ENCODE measurements at places on chromosomes 12 and 14.

- DNase-seq: no peak
These were observed 420.2 kb upstream of the TBX3 start for GRCh38 chr12:115103884-115104883.

- peak; percentile 7 for DNase-seq
These were observed 2.6 kb downstream of the RTL1 start for GRCh38 chr14:100900837-100901390.

GRCh38 chr12:121159467-121160307 lies 27.0 kb downstream of the P2RX7 start:
- DNase-seq: no peak

DNA sequence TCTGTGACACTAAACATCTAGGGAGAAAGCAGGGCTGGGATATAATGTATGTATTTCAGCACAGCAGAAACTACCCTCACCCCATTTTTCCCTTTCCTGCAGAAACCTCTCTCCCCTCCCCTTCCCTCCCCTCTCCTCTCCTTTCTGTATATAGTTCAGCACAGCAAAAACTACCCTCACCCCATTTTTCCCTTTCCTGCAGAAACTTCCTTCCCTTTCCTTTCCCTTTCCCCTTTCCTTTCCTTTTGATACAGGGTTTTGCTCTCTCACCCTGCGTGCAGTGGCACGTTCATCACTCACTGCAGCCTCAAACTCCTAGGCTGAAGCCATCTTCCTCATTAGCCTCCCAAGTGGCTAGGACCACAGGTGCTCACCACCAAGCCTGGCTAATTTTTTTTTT lies 2.1 kb downstream of the PMEL start:
- DNase-seq: no peak

DNA sequence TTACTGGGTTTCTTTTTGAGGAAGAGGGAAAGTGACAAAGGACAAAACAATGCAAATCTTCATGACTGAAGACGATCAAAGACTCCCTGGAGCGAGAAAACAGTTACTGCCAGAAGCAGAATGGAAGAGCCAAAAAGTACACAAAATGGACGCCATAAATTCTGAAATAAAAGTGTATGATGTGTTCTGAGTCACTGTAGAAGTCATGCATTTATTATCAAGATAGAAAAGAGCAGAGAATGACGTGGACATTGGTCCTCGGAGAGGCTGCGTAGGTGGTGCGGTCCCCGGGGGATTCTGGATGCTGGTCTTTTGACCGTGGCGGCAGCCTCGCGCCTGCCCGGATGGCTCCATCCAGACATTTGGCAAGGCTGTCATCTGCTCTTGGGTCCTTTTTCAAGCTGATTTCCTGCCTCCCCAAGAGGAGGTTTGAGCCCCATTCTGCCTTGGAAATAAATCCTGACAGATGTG lies 52.8 kb downstream of the C14orf132 start:
- no peak for DNase-seq

GRCh38 chr14:104656014-104656714 lies 33.3 kb upstream of the INF2 start:
- DNase-seq: no peak

DNA sequence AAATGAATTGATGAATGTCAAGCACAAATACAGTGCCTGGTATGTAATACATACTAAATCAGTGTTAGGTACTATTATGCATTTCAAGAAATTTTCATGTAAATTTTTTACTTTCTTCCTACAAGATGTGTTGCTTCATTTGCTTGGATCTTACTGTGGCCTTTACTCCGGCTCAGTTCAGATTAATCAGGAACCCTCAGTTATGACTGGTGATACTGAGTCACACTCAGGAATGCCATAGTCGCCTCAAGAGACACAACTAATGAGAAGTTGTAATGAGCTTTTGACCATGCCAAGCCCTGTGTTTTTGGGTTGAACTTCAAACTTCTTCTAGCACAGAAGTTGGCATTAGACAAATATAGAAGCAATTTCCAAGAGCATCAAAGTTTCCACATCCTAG lies 96.0 kb downstream of the TGFB3 start:
- no peak for DNase-seq

- DNase-seq: peak; percentile 53
These were observed 80.9 kb downstream of the SLC41A2 start for GRCh38 chr12:104877103-104877705.

GRCh38 chr12:52513736-52514135 lies 6.5 kb downstream of the KRT5 start:
- peak; percentile 59 for DNase-seq

GRCh38 chr12:105099356-105099755 lies 8.2 kb upstream of the WASHC4 start:
- DNase-seq: no peak

DNA sequence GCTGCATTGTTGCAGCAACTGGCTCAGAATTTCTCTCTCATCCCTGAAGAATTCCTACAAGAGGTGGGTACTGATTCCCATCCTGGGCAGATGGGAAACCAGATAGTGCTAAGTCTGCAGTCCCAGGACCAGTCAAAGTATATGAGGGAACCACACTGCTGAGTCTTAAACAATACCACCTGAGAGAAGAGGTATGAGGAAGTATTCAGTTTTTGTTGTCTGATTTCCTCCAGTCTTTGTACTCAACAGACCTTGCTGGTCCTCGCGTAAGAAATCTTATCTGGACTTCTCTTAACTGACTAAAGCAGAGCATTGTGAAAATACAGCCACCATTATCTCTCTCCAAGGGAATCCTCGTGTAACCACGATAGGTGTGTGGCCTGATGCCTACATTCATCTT lies 3.6 kb upstream of the EDDM3A start:
- DNase-seq: no peak

DNA sequence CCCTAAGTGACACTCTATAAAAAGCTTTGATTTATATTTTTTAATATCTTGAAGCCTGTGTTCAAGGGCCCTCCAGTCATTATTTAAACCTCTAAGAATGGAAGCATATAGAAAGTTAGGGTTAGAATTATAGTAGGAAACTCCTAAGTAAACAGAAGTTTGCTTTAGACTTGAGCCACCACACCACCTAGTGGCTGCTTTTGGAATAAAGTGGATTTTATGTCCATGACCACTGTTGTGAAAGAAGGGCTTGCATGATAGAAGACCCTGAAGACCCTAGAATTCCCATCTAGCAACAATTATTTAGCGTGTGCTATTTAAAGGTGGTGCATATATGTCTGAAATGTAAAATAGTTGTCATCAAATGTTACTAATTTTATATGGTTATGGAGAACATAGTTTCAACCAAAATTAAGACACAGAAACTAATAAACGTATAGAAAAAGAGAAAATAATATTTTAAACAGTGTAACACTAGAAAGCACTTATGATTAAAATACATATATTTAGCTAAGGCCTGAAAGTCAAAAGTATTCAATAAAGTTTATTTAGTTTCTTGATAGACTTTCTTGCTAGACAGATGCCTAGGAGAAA lies 21.3 kb downstream of the LRRIQ1 start:
- peak; percentile 30 for DNase-seq

DNA sequence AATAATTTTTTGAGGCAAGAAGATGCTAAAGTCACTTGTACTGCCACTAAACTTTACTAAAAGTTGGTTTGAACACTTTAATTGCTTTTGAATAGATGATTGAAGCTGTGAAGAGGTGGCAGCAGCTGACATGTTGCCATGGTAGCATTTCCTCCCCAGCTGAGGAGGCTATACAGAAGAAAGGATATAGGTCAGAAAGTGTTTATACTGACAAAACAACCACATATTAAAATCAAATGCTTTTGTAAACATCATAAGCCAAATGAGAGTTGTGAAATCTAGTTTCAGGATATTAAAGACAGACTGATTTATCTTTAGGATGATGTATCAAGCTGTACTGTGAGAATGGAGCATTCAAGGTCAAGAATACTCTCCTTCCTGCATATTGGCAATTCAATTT lies 41.7 kb downstream of the TSPAN19 start:
- no peak for DNase-seq

DNA sequence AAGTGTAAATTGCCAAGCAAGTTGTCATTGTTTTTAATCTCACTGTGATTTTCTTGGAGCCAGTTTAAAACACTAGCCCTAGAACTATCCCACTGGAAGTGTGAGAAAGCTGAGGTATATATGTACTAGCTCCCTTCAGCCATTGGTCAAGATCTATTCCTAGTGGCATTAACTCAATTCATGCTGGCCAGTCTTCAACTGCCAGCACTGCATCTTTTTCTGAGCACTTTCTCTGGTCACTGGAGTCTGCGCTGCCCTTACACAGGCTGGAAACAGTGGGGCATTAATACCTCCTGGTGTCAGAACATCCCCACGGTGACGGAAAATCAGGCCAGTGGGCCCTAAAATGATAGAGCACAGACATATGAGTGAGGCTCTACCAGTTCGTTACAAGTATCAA lies 4.0 kb upstream of the NOVA1 start:
- no peak for DNase-seq

- no peak for DNase-seq
These were observed 517.5 kb downstream of the BCL11B start for GRCh38 chr14:98754343-98755020.

- DNase-seq: no peak
These were observed 1317.6 kb downstream of the TMEM121 start for GRCh38 chr14:106843951-106844483.

DNA sequence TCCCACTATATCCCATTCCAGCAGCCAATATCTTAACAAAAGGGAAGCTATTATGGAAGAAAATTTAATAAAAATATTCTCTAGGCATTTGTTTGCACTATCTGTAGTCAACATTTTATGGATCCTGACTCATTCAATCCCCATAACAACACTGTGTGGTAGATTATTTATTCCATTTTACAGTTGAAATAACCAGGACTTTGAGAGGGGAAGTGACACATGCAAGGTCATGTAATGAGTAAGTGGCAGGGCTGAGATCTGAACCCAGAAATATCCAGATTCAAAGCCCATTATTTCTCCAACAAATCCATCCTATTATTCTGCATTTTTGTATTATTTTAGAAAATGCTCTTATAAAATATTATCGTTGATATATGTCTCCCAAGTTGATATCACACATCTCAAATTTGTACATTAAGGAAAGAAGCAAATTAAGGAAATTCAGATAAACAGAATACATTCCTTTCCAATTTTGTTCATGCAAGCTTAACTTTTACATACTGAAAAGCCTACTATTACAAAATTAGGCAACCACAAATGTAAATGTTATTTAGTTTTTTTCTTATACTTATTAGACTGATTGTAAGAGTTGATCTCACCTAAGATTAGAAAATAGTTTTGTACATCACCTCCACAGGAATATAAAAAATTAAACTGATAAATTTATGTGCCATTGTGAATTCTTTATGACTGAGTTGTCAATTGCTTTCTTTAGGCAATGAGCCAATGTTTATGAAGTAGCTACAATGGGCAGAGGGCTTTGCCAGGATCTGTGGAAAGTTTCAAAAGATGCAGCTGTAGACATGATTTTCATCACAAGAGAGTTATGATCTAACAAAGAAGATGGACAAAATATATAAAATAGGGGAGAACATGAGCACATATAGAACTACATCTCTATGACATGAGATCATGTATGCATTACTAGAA lies 55.1 kb upstream of the E2F7 start:
- DNase-seq: no peak

GRCh38 chr14:104443391-104444158 lies 136.0 kb upstream of the C14orf180 start:
- DNase-seq: no peak

DNA sequence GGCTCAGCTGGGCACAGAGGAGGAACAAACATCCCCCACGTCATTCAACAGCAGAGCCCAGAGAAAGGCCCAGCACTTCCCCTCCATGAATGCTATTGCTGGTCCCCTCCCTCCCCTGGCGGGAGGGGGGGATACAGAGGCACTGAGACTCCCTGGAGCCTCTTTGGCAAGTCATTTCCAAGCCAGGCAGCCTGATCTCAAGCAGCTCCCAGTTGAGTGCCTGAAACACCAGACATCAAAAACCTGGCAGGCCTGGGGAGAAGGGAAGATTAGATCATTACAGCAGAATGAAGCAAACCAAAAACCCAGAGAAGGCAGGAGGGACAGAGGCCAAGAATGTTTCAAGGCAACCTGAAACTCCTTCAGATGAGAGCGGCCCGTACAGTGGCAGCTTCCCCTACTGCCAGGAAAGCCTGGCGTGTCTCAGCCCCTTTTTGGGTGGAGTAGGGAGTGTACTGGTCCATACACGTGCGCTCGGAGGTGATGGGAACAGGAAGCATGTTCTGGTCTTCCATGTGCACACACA lies 92.1 kb downstream of the LRRC74A start:
- no peak for DNase-seq

- no peak for DNase-seq
These were observed 329.8 kb downstream of the CACNA1C start for GRCh38 chr12:2382370-2383155.

- DNase-seq: no peak
These were observed 73.4 kb downstream of the SPTB start for GRCh38 chr14:64806202-64806861.

DNA sequence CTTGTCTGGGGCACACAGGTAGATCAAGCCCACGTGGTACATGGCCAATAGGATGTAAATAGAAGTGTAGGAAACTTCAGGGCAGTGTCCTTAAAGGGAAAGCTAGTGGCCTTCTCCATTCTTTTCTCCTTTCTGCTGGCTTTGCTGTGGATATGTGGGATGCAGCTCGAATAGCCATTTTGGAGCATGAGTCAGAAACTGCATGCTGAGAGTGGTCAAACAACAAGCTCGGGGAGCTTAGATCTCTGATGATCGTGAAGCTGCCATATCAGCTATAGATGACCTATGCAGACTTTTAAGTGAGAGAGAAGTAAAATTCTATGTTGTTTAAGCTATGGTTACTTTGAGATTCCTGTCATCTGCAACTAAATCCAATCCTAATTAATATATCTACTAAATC lies 241.3 kb upstream of the DAAM1 start:
- DNase-seq: no peak

Data from erythroblast (primary cell).